Retinal pigment epithelial cell (primary cell): ENCODE measurements at places on chromosomes 3 and 15.

GRCh38 chr15:88989578-88989977 is 76.4 kb upstream of the MFGE8 start:
- no peak for DNase-seq

GRCh38 chr3:71951361-71951760 is 166.4 kb upstream of the PROK2 start:
- no peak for DNase-seq

DNA sequence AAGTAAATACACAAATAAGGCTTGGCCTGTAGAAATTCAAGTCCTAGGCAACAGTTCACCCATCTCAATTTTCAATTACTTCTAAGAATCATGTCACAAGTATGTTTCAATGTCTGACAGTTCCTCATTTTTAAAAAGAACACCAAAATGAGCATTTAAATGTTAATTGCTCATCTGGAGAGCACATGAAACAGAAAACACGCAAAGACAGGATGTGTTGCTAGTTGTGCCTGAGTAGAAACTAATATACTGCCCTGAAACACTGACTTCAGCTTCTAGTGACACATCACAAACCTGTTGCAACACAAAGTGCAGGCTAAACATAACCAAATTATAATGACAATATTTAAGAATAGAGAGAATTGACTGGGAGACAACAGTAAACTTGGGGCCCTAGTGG is 167.3 kb upstream of the THBS1 start:
- no peak for DNase-seq

DNA sequence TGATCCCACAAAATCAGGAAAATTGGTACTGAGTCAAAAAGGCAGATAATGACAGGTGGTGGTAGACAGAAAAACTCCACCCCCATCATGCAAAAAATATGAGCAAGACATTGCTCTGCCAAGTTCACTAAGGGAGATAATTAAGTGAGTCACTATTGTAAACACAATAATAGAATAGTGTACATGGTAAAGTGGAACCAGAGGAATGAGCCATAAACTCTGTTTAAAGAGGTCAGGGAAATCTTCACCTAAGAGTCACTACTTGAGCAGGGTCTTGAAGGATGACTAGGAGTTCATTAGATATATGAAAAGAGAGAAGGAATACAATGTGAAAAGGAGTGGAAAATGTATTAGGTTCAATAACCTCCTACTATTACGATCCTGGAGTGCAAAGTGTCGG is 213.4 kb upstream of the PEX5L start:
- no peak for DNase-seq

DNA sequence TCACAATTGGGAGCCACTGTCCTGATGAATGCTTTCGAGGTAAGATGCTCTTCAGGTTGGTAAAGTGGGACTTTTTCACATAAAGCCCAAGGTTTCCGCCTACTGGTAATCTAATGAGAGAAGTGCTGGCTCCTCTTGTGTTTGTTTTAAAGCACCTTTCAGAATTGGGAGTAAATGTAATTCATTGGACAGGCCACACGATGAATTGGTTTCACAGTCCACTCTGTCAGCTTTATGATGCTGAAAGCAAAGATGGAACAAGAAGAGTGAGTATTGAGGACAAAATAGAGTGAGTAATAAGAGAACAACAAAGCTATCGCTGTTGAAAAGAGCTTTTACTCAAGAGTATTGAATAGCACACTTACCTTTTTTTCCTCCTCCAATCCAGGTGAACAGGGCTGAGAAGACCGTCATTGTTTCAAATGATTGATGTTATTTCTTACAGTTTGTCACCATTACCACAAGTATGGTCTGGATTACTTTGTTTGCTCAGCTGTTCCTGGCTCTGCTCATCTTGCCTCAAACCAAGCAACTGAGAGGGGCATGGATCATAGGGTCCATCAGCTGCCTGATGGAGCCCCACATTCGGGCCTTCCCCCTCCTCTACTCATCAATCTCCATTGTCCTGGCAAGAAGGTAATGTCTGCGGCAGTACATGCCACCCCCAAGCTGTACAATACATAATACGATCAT is 136.1 kb upstream of the CNTN4 start:
- DNase-seq: no peak

DNA sequence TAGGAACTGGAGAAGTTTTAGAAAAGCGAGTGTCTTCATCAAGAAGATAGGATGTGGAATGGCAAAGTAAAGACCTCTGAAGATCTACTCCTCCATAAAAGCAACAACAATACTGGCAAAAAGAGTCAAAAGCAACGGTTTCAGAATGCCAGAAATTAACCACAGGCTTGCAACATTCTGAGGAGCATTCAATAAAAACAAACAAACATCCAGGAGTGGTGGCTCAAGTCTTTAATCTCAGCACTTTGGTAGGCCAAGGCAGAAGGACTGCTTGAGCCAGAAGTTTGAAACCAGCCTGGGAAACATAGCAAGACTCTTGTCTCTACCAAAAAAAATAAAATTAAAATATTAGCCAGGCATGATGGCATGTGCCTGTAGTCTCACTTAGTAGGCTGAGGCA is 143.2 kb upstream of the HACD2 start:
- DNase-seq: no peak

DNA sequence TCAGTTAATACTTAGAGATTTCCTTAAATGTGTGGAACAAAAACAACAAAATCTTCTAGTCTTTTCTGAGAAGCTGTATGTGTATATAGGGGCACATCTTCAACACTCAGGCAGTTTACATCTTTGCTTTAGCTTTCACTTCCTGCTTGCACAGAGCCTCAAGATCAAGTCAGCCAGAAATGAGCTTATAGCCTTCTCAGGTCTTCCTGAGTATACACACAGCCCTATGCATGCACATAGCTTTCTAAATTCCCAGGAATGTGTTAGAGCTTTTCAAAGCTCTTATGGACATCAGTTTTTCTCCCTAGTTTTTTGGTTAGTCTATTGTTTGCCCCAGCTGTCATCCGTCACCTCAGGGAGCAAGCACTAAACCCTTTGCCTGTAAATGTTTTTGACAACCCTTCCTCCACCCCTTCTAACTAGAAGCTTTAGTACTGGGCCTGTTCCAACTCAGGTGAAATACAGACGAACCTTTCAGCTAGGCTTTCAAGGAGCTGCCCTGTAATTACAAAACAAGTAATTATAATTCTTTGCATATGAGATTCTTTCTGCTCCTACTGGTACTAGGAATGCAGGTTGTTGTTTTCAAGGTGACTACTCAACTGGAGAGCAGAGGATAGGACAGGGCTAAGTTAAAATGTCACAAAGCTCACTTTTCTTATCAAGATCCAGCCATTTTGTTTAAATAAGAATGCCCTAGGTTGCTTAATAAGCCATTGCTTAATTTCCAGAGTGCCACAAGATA is 22.6 kb upstream of the MTMR10 start:
- DNase-seq: no peak

DNA sequence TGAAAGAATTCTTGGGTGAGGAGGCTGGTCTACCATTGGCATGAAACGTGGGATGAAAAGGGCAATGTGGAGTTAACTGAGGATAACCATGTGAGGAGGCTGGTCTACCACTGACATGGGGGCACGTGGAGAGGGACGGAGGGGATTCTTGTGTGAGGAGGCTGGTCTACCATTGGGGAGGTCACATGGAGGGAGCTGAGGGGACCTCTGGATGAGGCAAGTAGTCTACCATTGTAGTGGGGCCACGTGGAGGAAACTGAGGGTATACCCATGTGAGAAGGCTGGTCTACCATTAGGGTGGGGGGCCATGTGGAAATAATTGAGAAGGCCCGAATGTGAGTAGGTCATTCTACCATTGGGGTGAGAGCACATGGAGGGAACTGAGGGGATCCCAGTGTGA is 154.1 kb downstream of the FBLN2 start:
- no peak for DNase-seq

- no peak for DNase-seq
Measured at GRCh38 chr15:48459571-48460442, 128.6 kb downstream of the DUT start.

DNA sequence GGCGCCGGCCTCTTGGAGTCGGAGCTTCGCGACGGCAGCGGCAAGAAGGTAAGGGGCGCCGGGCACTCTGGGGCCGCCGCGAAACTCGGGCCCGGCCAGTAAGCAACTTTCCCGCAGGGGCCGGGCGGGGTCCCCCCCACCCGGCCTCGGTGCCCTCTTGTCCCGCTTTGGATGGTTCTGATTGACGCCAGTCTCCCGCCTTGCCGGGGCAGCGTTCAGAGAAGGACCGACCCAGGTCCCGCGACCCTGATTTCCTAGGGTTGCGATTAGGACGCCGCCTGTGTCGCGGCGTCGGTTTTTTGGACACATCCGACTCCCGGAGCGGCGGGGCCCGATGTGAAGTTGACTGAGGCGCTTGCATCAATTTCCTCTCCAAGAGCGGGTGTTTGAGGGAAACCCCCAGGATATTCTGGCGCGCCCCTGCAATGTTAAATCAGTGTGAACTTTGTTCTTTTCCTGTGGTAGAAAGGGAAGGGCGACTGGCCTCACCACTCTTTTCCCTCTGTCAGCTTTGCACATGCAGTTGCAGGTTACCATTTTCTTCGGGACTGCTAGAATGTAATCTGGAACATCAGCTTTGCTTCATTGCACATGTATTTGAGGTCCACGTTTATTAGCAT is 755 bp downstream of the PDE8A start:
- DNase-seq: no peak

- no peak for DNase-seq
Measured at GRCh38 chr3:149657321-149657925, 402 bp downstream of the WWTR1 start.

DNA sequence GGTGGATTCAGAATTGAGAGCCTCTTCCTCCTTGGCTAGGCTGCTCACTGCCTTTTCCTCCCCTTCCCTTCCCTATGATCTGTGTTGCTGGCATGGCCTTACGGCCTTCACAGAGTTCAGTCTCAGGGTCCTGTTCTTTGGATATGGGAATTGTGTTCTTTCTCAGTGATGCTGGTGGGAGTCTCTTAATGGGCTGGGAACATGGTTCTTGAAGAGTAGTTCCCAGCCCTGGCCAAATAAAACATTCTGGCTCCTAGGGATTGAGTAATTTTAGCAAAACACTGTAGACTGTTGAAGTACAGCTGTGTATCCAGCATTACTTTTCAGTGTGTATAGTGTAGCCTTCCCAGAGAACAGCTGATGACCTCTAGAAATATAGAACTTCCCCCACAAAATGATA is 22.6 kb upstream of the FILIP1L start:
- no peak for DNase-seq

GRCh38 chr3:109806929-109807328 is 469.6 kb upstream of the DPPA4 start:
- DNase-seq: no peak

DNA sequence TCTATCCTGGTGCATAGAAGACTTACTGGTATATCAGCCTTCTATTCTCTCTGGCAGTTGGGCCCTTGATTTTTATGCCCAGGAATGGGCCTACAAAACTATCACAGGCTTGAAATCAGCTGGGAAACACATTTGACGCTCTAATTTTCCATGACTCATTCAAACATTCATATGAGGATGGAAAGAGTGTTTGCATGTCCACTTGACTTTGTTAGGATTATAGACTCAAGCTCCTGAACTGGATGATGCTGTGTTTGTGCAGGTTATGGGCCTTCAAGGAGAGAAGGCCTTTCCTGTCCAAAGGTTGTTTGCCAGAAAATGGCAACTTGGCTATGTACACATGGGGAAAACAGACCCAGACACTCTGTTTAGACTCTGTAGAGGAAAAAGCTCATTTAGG is 219.9 kb downstream of the GAP43 start:
- no peak for DNase-seq

DNA sequence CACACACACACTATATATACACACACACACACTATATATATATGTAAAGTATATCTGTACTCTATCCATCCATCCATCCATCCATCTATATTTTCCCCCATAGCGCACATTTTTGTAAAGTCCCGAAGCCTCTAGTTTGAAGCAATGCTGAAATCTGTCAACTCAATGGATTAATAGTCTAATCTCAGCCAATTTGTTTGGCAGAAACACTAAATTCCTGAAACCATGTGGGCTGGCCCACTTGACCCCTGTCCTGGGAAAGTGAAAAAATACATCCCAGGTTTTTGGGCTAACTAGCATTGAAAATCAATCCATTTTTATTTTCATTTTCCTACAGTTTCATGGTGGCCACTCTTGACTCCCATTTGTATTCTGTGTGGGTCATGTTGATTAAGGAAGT is 166.7 kb downstream of the SLCO3A1 start:
- no peak for DNase-seq

DNA sequence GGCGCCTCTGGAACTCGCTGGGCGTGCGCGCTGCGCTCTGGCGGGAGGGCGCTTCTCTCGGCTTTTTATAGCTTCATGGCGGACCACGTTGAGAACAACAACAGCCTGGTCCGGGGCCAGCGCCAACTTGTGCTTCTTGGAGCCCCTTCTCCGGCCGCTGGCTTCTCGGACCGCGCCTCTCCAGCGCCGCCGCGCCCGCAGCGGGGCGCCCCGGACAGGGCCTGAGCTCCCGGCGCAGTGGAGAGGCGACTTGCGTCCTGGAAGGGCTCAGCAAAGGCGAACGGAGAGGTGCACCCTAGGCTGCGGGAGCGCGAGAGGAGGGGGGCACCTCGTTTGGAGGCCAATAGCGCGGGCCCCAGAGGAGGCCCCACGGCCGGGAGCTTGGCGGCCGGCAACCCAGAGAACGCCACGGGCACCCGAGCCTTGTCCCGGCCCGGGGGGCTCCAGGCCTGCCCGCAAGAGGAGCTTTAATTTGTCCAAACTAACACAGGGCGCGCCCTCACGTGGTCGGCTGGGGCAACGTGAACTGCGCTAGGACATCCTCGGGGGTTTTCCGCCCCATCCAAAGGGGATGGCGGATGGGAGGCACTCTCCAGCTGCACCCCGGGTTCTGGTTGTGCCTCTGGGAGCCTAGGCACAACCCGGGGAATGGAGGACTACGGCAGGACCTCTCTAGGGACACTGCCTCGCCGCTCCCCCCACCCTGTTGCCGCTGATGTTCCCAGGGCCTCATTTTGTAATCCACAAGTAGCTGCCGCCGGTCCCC is 37.8 kb downstream of the HMCES start:
- no peak for DNase-seq

DNA sequence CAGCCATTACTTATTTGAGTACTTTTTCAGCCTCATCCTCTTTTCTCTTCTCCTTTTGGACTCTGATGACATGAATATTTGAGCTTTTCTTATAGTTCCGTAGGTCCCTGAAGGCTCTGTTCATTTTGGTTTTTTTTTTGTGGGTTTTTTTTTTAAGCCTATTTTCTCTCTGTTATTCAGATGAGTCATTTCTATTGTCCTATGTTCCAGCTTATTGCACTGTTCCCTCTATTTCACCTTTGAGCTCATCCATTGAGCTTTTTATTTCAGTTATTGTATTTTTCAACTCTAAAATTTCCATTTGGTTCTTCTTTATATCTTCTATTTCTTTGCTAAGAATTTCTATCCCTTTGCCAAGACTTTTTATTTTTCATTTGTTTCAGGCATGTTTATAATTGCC is 7.2 kb upstream of the MGLL start:
- no peak for DNase-seq

GRCh38 chr3:195708061-195708460 is 12.7 kb upstream of the MUC20 start:
- DNase-seq: no peak
